RPMI7951 (cell line): ENCODE measurements at places on chromosomes 2 and 18. TPM values are rescaled to one million over a fixed set of nuclear protein-coding genes. Genes with fewer than 3 reads are reported as not detected.

DNA sequence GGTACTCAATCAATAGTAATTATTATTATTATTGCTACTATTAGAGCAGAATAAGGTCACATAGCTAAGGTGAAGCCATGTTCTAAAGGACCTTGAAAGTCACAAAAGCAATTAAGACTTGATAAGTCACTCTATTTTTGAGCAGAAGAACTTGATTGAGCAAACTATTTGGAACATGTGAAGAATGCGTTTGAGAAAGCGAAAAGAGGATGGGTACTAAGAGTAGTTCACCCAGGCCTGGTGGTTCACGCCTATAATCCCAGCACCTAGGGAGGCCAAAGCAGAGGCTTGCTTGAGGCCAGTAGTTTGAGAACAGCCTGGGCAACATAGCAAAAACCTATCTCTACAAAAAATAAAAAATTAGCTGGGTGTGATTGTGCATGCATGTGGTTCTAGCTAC lies 7.2 kb upstream of the RTN4 start:
- no peak for DNase-seq

- DNase-seq, result no peak
Measured at GRCh38 chr2:157830266-157830665, 45.9 kb downstream of the ACVR1 start.

DNA sequence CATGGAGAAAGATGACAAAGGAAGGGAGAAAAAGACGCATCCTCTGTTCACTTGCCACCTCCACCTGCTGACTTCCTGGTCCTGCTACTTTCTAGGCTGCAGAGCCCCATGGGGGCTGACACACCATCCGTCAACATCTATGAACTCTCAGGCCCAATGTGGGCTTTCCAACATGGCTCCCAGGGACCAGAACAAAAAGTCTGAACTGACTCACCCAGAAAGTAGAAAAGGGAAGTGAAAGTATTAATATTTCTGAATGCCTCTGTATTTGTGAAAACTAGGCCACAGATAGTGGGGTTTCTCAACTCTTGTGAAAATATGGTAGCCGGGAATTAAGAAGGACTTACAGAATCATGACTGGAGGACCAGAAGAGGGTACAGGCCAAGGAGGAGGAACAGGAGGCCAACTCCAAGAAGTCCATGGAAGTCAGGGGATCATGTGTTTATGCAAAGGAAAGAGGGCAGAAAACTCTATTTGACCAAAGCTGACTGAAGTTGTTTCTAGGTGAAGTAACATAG lies 123.1 kb upstream of the CAB39 start:
- no peak for DNase-seq

Gene NRP2
- 57.7 and 73.5 TPM in 2 replicates for total RNA-seq

DNA sequence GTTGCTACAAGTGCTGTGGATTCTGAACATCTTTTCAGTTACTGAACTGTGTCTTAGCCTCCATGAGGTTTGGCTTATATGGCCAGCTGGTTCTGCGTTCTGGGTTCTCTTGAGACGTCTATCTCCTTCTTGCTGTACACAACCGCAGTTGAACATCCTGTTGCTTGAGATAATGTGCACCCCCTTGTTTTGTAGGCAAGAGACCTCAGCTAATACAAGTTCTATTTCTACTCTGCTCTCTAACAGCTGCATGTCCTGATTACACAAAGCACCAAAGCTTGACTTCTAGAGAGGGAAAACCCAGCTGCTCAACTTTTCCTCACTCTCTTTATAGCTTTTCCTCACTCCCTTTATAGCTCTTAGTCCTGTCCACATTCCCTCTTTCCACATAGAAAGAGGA lies 176.0 kb downstream of the LTBP1 start:
- no peak for DNase-seq

DNA sequence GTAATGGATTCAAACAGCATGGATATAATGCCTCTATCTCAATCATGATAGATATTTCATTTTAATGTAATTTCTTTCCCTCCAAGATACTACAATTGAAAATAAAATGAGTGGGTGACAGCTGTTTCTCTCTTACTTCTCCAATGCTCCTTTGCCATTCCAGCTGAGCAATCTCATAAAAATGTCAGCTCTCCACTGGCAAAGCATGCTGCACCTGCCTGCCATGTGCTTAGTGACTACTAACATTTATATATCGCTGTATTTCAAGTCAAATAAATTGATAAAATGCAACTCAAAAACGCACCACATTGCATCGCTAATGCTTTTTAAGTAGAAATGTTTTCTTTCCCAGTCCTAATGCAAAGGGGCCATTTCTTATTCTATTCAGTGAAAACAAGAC lies 1093.9 kb downstream of the CBLN2 start:
- no peak for DNase-seq

Gene CFAP221
- not detected in 2 replicates for total RNA-seq

- no peak for DNase-seq
Measured at GRCh38 chr18:67001052-67001451, 397.2 kb upstream of the CDH19 start.

DNA sequence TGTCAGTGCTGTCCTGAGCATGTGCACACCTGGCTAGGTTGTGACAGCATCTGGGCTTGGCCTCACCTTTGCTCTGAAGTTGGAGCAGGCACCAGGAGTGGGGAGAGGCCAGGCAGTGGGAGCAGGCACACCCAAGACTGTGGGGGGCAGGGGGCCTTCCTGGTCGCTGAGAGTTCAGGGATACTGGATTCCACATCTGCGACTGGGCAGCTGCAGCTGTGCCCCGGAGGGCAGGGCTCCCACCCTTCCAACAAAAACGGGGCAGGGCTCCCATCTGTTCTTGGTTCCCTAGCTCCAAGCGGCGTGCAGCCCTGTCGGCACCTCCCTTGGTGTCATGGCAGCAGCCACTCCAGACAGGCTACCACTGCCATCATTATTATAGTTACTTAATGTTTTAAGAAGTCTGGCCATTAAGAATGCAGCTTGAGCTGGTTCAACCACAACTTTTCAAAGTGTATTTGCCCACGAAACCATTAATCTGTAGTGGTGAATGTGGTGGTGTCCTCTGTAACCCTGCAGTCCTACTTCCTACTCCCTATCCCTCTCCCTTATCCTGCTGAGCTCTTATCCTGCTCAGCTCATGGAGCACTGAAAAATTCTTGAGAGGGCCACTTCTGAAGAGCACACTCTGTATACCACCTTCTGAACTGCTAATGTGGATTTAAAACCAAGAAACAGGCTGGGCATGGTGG lies 48.0 kb upstream of the RAB1A start:
- peak; percentile 11 for DNase-seq

Gene SFTPB
- total RNA-seq, result not detected in 2 replicates

DNA sequence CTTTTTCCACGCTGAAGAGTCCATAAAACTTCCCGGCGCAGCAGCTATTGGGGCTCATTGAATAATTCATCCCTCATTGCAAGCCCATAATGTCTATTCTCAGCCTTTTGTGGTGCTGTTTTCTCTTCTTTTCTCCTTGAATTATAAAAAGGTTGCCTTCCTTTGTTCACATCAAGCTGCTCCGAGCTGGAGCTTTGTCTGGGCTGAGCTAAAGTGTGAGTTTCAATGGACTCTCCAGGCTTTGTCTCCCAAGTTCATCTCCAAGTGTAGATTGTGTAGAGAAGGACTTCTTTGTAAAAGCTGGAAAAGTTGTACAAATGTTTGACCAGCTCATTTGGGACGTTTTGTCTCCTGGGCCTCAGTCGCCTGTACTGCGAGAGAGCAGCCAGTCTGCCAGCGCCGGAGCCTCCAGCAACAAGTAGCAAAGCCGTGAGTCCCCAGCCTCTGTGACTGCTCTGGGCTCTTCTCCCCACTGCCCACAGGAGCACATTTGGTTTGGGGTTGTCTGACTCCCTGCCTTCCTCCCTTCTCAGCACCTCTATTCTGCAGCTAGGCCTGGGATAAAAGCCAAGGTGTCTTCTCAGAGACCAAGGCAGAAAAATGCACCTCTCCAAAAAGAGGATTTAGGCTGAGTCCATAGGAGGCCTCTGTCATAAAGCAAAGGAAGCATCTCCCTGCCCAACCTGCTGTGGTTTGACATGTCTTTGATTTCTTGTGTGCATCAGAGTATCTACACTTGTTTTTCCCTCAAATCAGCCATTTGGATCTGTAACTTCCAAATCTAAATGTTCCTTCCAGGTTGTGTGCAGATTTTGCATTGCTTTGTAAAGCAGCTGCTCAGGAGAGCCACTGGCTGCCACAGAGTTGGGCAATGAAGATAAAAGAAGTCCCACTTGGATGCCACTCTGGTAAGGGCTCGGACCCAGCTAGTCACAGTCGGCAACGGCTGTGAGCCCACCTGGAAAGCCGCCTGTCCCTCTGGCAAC lies 6.4 kb downstream of the PAX3 start:
- DNase-seq, result no peak

GRCh38 chr2:187419808-187420207 lies 28.2 kb downstream of the CALCRL start:
- DNase-seq, result no peak

Gene SMC6
- 23.9 and 28.5 TPM in 2 replicates for total RNA-seq
